ENCODE measurements at places on chromosomes 6 and 20.
A peak's percentile ranks its signal among the peaks of the same experiment; 100 is the strongest.

GRCh38 chr20:41330343-41330720 is 10.3 kb upstream of the LPIN3 start:
- no peak for DNase-seq

DNA sequence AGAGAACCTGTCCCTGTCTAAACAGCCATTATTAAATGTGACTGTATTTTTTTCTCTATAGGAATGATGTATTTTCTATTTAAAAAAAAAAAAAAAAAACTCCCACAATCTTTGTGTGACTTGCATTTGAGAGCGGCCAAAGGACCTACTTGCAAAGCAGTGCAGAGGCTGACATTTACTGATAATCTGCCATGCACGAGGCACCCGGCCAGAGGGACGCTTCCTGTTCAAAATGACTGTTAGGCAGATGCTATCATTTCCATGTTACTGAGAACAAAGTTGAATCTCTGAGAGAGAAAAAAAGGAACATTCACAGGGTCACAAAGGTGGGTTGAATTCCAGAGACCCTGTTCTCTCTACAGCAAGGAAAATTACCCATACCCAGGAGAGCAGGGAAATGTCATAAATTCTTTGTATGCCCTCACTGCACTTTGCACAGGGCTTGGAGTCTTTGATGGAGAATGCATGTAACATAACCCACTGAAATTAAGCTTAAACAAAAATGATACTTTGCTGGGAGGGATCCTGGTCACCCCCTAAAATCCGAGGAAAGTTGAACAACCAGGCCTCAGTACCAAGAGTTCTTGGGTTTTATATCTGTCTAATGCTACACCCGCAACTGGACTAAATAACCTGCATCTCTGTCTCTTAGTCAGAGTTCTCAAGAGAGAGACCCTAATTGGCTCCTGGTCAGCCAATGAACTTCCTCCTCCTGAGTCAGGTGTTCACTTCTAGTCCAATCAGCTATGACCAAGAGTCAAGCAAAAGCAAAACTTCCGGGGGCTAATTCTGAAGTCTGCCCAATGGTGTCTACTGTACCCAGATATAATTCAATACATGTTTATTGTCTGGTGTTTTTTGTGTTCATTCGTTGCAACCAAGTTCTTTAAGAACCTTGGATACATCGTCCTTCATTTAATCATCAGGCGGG is 61.2 kb downstream of the GCLC start:
- no peak for DNase-seq

GRCh38 chr6:45613656-45614055 is 235.9 kb upstream of the SUPT3H start:
- no peak for DNase-seq

DNA sequence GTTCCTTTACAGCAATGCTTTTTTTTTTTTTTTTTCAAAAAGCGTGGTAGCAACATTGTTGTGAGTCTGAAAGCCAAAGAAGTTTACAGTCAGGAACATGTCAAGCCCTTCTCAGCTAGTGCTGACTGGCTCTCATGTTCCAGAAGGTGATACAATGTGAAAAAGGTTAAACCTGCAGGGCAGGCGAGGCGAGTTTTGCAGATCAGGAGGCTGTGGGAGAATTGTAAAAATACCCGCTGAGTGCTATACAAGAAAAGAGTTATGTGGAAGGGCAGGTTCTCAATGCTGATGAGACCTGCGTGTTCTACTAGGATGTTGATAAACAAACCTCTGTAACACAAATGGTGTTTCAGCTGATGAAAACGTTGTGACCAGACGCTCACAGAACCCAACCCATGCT is 30.9 kb upstream of the RPP40 start:
- DNase-seq, result no peak

- no peak for DNase-seq
Observed at GRCh38 chr6:117272891-117273290, 7.5 kb downstream of the VGLL2 start.

- DNase-seq, result peak; percentile 82
Observed at GRCh38 chr6:18595774-18596530, 208.8 kb downstream of the RNF144B start.
